Right renal cortex interstitium (tissue), 3 donors: ENCODE measurements at places on chromosomes 7 and 10.

GRCh38 chr7:130187360-130187759 lies 17.8 kb downstream of the TMEM209 start:
- DNase-seq, result no peak

GRCh38 chr10:84176351-84176750 lies 2.8 kb downstream of the GPR15LG start:
- no peak for DNase-seq

DNA sequence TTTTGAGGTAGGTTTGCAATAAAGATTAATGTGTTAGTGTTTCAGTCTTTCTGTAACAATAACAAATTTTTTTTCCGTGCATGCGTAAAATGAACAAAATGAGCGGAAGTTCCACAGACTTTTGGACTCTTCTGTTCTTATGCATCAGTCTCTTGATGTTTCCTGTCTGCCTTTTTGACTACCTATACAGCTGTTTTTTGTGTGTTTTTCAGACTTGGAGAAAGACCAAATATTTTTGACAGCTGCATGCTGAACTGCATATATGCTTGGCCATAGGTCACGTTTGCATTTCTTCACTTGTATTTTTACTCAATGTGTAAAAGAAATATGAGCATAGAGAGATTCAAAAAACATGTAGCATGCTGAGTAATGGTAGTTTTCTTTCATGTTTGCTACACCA lies 119.3 kb downstream of the BBS9 start:
- DNase-seq, result no peak

- no peak for DNase-seq
These were observed 202.0 kb upstream of the SEMA3E start for GRCh38 chr7:83850941-83851340.

- no peak for DNase-seq
These were observed 36.0 kb upstream of the KCNMA1 start for GRCh38 chr10:77673515-77674140.

- no peak for DNase-seq
These were observed 37.3 kb downstream of the INPP5F start for GRCh38 chr10:119762805-119763798.

- DNase-seq, result no peak
These were observed 107.3 kb upstream of the STARD3NL start for GRCh38 chr7:38070718-38071117.

GRCh38 chr10:82981137-82981723 lies 1106.2 kb downstream of the NRG3 start:
- no peak for DNase-seq

GRCh38 chr10:128985036-128985435 lies 482.0 kb upstream of the MGMT start:
- DNase-seq, result no peak

- no peak for DNase-seq
These were observed 32.6 kb upstream of the GIMAP8 start for GRCh38 chr7:150417863-150418262.

DNA sequence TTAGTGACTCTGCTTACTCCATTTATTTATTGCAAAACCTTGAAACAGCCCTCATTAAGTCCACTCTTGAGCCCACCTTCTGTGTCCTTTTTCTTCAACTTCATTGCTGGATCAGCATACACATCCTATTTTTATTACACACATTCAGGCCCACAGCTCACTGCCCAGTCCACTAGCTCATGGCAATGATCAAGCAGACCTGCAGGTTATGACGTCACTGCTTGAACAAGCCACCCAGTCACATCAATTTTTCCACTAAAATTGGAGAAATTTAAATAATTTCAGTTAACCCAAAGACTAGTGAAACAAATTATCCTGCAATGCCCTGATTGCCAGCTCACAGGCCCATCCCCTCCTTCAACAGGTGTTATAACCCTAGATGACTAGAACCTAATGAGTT lies 16.0 kb upstream of the STARD3NL start:
- DNase-seq, result no peak

DNA sequence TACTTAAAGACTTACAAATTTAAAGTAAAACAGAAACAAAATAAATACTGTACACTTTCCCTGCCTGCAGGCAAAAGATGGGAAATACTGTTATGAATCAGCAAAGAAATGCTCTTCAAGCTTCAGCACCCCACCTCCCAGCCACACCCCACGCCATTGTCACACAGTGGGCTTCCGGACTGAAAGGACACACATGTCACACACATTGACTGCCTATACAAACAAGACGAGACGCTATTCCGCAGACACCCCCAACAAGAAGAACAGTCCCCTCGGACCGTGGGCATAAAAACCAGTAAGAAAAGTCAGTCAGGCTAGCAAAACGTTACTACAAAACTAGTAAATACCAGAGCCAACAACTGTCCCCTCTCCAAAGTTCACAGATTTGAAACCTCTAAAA lies 22.2 kb upstream of the PARP12 start:
- DNase-seq, result no peak

- DNase-seq, result no peak
These were observed 71.4 kb downstream of the AHR start for GRCh38 chr7:17369691-17370426.

DNA sequence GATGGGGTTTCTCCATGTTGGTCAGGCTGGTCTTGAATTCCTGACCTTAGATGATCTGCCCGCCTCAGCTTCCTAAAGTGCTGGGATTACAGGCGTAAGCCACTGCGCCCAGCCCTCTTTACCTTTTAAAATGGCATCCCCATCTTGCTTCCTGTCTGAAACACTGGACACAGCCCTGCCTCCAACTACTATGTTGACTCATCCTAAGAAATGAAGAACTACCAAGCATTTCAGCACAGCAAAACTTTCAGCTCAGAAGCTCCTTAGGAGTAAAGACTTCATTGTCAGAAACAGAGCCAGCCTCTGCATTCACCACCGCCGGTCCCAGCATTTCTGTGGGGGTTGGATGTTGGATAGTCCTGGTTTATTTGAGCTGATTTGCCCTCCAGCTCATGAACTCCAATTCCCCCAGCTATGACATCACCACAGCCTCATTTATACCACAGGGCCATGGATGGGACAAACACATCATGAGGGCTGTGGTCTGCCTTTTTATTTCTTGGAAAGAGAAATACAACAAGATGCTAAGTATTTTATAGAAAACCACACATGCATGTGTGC lies 123.5 kb downstream of the ADCY1 start:
- DNase-seq, result no peak

DNA sequence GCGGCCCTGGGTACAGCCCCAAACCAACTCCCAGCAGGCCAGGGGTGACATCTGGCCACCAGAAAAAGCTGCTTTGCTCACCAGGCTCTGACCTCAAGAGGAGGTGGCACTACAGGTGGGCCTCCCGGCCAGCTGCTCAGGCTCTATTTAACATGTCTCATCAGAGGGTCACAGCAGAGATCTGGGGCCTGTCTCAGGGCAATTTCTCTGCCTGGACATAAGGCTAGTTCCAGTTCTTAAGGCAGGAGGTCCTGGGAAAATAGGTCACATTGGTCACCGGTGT lies 88.6 kb downstream of the GFRA1 start:
- no peak for DNase-seq

GRCh38 chr10:2984682-2985081 lies 82.7 kb upstream of the PFKP start:
- DNase-seq, result no peak
